SK-N-DZ (cell line): ENCODE measurements at places on chromosomes 4 and X.

GRCh38 chr4:48779095-48779997 lies 733 bp downstream of the FRYL start:
- peak; percentile 59 for DNase-seq

DNA sequence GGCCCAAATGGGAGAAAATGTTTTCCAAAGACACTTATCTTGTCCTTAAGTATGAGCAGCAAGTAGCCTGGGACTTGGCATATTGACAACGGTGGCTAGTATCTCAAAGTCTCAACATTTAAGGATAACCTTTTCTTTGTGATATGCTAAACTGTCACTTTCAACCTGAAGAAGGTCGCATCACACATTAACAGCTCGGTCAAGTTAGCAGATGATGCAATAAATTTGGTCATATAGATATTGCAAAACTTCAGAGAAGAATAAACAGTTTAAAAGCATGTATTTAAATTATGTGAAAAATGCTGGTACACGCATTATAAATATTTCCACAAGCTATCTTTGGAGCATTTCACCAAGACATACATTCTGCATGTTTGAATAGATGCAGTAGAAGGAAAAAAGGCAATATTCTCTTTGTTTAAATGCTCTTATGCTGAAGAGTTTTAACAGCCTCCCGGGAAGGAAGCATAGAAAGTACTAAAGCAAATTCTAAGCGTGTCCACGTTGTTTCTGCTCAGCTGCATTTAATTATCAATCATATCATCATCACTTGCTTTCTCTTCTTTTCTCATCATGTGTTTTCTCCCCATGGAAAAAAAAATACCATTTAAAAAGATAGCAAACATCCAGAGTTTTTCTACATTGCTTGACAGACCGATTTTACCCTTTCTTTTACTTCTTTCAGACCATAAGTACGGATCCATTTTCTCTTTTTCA lies 24.2 kb downstream of the ARHGAP6 start:
- no peak for DNase-seq

GRCh38 chr4:77232653-77233052 lies 75.6 kb downstream of the CCNG2 start:
- no peak for DNase-seq

- DNase-seq: no peak
Observed at GRCh38 chrX:140157611-140158010, 192.3 kb upstream of the CXorf66 start.

DNA sequence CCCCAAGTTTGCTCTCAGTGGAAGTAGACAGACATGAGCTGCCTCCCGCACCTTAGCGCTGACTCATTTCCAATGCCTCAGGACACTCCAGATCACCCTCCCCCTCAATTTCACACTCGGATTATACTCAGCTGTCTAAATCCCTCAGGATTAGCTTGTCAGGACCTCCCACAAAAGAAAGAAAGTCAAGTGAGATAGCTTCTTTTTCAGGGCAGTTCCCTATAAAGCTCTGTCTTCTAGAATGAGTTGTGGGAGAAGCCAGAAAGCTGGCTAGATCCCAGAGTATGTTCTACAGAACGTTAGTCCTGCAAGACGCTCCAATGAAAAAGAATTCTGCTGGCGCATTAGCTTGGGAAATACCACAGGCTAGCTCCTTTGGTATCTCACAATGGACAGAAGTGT lies 51.2 kb upstream of the MTNR1A start:
- DNase-seq: no peak

- DNase-seq: peak; percentile 86
Observed at GRCh38 chr4:39365830-39366771, at the start of gene RFC1. Gene RFC1 (minus strand): TSS chr4:39366362. CDS start chr4:39366241, 121 bp downstream.

DNA sequence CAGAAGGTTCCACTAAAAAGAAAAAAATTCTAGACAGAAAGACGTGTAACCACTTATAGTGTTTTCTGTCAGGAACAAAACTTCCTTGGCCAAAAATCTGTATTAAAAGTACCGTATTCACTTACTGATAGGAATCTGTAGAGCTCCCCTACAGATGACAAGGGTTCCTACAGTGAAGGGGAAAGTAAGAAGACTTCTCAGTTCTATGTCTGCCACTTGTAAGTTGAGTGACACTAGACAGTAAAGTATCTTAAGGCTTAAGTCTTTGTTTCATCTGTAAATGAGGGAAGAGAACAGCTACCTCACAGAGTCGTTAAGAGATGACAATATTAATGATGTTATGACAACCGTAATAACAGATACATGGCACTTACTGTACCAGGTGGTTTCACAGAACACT lies 3.3 kb downstream of the COQ2 start:
- DNase-seq: no peak
